ENCODE measurements at places on chromosomes 3 and 15. TPM values are rescaled to one million over a fixed set of nuclear protein-coding genes. Genes with fewer than 3 reads are reported as not detected.

- DNase-seq, result peak; percentile 72
These were observed 615 bp downstream of the VPS18 start for GRCh38 chr15:40894681-40895448.

GRCh38 chr3:148998715-148999423, 7.5 kb downstream of the GYG1 start:
- no peak for DNase-seq

DNA sequence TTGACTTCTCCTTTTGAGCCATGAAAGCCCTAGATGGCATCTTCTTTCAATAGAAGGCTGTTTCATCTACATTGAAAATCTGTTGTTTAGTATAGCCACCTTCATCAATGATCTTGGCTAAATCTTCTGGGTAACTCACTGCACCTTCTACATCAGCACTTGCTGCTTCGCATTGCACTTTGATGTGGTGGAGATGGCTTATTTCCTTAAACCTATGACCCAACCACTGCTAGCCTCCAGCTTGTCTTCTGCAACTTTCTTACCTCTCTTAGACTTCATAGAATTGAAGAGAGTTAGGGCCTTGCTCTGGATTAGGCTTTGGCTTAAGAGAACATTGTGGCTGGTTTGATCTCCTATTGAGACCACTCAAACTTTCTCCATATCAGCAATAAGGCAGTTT, 189.8 kb downstream of the PLCL2 start:
- DNase-seq, result no peak

DNA sequence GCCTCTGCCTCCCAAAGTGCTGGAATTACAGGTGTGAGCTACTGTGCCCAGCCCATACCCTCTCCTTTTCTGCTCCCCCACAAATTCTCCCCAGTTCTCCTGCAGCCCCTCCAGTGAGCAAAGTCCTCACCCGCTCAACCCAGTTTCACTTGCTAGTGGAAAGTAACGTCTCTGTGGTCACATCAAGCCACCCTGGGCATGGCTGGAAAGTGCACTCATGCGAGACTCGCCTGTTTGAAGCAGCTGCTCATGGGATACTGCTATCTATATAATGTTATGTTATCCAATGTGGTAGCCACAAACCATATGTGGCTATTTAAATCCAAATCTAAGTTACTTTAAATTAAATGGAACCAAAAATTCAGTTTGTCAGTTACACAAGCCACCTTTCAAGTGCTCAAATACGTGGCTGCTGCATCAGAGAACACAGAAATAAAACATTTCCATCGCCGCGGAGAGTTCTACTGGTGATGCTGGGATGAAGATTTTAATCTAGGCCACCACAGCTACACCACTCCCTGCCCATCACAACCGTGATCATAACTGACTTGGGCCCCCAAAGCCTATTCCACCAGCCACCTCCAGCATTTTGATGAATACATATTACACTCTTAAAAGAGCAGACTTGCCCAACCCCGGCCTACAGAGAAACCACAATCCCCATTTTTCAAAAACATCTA, 119.4 kb downstream of the LIPC start:
- no peak for DNase-seq

Gene COMMD2
- 22.4 TPM for total RNA-seq

Gene TTLL13
- 0.13 TPM for total RNA-seq

Gene NOX5
- 0.02 TPM for total RNA-seq

Gene SCN11A
- 0.13 TPM for total RNA-seq

Gene NPAP1
- total RNA-seq, result not detected

Gene PRR20G
- total RNA-seq, result not detected

Gene GOLGA6L9
- 1.2 TPM for total RNA-seq
